ENCODE measurements at places on chromosomes 12 and 14.

GRCh38 chr14:72418806-72419205 lies 475.1 kb downstream of the DPF3 start:
- no peak for DNase-seq

- no peak for DNase-seq
Measured at GRCh38 chr14:83290447-83290846, 1756.8 kb upstream of the SEL1L start.

- no peak for DNase-seq
Measured at GRCh38 chr12:53623548-53624385, 2.4 kb downstream of the ATF7 start.

DNA sequence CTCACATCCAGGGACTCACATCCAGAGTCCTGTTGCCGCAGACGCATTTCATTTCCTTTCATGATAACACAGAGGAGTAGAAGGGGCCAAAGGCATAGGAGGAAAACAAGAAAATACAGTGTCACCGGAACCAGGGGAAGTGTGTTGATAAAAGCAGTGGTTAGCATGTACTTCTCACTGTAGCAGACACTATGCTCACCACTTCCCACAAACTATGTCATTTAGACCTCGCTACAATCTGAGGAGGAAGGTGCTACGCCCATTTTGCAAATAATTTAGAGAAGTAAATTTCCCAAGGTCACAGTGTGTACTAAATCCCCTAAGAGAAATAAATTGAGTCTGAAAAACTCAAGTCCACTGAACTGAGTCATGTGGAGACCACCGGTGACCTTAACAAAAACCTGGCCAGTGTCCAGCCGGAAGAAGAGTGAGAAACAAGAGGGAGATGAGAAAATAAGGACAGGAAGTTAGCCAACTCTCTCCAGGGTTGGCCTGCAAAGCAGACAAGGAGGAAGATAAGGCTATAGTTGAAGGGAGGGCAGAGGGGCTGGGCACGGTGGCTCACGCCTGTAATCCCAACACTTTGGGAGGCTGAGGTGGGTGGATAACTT lies 25.8 kb upstream of the TMCC3 start:
- no peak for DNase-seq

- no peak for DNase-seq
Measured at GRCh38 chr12:109356577-109356976, 8.9 kb downstream of the MYO1H start.

- no peak for DNase-seq
Measured at GRCh38 chr14:33788161-33788560, 162.7 kb downstream of the EGLN3 start.

DNA sequence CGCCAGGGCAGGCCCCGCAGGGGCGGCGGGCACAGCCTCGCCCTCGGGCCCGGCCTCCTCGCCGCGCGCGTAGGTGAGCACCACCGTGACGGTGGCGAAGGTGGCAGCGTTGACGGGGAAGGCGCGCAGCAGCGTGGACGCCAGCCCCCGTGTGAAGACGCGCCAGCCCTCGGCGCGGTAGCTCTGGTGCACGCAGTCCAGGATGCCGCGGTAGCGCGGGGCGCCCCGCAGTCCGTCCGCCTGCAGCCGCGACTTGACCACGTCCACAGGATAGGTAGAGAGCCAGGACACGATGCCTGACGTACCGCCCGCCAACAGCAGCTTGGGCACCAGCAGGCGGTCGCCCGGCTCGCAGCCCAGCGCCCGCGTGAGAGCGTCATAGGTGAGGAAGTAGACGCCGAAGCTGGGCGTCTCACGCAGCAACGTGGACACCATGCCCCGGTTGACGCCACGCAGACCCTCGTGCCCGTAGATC lies 13.9 kb downstream of the SLC25A29 start:
- DNase-seq = no peak

GRCh38 chr12:105279460-105280056 lies 43.6 kb upstream of the APPL2 start:
- no peak for DNase-seq

DNA sequence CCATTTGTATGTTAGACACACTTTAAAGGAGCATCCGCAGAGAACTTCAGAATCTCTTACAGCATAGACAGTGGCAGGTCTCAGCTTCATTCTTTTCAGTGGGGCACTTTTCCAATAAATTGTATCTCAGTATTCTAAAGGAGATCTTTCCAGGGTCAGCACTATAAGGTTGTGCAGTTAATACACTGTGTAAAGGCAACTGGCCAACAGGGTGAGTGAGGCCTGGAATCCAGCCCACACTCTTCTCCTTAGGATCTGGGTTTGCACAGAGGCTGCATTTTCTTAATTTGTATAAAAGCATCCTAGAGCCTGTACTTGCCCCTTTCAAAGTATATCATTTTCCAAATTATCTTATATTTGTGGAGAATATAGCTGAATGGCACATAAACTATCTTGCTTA lies 94.2 kb downstream of the MYF5 start:
- DNase-seq = no peak

DNA sequence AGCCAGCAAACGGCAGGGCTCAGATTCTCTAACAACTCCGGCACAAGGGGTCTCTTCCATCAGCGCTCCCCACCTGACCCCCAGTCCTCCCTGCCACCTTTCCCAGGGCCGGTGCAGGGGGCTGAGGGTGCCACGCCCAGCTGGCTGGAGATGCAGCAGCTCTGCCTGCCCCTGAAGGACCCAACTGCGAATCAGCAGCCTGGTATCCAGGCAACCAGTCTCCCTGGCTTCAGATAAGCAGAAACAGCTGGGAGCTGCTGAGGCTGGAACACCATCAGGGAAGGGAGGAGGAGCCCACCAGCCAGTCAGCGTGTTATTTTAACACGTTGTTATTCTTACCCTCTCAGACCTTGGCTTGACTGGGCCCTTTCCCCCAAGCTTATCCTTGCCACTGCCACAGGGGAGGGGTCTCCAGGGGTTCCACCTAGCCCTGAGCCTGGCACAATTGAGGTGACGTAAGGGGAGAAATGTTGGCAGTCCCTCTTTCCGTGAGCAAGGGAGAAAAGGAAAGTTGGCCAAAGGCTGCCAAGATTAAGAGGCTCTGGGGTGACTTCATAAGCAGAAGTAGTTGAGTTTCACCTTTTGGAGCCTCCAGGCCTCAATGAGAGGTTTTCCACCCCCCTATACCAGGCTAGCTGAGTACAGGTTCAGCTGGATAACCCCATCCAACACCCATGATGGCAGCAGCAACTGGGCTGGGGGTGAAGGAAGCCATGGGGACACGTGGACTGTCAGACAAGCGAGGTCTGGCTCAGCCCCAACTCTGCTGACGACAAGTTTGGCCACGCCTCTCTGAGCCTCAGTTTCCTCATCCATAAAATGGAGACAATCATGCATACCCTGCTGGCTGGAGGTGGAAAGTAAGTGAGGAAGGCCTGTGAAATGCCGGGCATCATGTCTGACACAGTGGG lies 91.1 kb downstream of the IRF2BPL start:
- no peak for DNase-seq

Data from stimulated activated CD4-positive, alpha-beta T cell treated with anti-CD3 and anti-CD28 coated beads, Interleukin-1b, Interleukin-23, amount 100 ng/mL, for 4 hours (primary cell).